ENCODE measurements at places on chromosomes 12 and 14. TPM values are rescaled to one million over a fixed set of nuclear protein-coding genes. Genes with fewer than 3 reads are reported as not detected.

The EML1 gene
- total RNA-seq = not detected

The CD163 gene
- not detected for total RNA-seq

The LHX5 gene
- not detected for total RNA-seq

The ENO2 gene
- 141 TPM for total RNA-seq

The NEK9 gene
- 80.0 TPM for total RNA-seq

Data from activated CD8-positive, alpha-beta T cell treated with anti-CD3 and anti-CD28 coated beads, Interleukin-2, amount 10 ng/mL, durations not matched to agents 7 days and 5 days (primary cell).